ENCODE measurements at places on chromosomes 16 and 17.

GRCh38 chr17:40298726-40299125, 10.3 kb upstream of the RARA start:
- no peak for DNase-seq

- no peak for DNase-seq
Measured at GRCh38 chr17:14070344-14070984, 1.2 kb downstream of the COX10 start.

GRCh38 chr16:74264811-74265210, 31.8 kb upstream of the PSMD7 start:
- no peak for DNase-seq

DNA sequence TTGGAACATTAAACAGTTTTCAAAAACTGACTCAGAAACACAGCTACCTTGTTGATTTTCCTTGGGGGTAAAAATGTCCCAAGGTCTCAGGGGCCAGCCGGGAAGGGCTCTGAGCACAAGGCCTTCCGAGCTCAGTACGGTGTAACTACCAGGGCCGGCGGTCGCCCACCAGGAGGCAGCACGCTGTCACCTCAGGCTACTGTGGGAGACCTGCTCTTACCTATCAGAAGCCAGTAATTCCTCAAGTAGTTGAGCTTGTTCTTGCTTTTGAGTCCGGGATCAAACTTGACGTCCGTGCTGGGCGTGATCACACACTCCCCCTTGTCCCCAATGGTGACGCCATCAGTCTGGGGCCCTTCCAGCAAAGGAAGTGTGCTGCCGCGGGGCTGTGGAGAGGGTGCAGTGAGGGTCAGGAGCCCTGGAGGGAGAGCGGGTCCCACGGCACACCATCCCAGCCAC, 43.4 kb upstream of the ICAM2 start:
- DNase-seq = peak; percentile 18

DNA sequence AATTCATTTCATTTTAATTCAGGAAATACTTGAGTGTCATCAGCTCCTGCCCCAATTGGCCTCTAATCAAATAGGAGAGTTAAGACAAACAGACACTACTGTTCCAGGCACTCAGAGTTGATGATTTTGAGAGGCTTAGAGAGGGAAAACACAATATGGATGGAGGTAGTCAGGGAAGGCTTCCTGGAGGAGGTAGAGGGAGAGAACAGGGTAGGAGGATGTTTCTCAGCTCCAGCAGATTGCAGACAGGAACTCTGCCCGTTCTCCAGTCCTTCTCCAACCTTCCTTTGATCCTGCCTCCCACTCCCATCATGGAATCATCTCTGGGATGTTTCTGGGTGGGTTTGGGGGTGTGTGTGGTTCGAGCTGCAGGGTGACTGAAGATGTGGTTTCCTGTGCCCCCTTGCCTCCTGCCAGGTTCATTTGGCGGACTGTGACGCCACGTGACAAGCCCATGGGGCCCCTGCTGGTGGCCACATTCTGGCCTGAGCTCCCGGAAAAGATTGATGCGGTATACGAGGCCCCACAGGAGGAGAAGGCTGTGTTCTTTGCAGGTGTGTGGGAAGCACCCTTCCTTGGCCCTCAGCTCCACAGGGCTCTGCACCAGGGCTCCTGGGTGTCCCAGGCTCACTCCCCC, 12.2 kb upstream of the LPCAT2 start:
- DNase-seq = no peak

GRCh38 chr16:9755081-9755480, 427.1 kb downstream of the GRIN2A start:
- no peak for DNase-seq

GRCh38 chr16:58026705-58027160, 1.2 kb downstream of the MMP15 start:
- DNase-seq = no peak

- no peak for DNase-seq
Measured at GRCh38 chr16:47449788-47450187, 11.1 kb downstream of the ITFG1 start.
